ENCODE measurements at places on chromosomes 5 and 9.

- no peak for DNase-seq
Measured at GRCh38 chr5:93532370-93532769, 48.6 kb downstream of the NR2F1-AS1 start.

- no peak for DNase-seq
Measured at GRCh38 chr5:163821142-163821541, 315.7 kb downstream of the MAT2B start.

GRCh38 chr5:33850100-33850594, 41.6 kb downstream of the ADAMTS12 start:
- DNase-seq: peak; percentile 1

GRCh38 chr5:81252904-81253303, 19.8 kb downstream of the CKMT2 start:
- DNase-seq: no peak

DNA sequence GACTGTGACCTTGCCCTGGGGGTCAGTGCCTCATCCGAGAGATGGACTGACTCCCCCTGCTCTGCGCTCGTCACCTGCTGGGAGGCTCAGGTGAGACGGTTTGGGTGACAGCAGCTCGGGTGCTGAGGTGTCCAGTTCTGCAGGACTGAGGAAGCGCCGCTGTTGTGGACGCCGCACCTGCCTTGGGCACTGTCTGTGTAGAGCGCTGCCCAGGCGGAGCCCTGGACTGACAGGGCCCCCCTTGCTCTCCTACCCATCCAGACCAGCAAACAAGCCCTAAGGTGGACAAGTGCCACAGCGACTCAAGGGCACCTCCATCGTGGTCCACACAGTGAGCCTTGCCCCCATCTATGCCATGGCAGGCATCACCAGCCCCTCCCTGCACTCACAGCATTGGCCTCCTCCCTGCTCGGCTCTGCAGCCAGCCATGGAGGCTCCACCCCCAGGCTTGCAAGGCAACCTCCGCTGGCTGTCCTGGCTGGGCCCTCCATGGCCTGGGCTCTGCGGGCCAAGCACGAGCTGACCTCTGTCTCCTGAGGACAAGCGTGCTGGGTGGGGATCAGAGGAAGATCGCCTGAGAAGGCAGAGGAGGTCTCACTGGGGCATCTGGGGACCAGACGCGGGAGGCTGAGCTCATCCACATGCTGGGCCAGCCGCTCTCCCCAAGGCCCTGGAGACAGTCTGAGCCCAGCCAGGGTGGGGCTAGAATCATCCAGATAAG, 87.1 kb upstream of the COL5A1 start:
- no peak for DNase-seq

DNA sequence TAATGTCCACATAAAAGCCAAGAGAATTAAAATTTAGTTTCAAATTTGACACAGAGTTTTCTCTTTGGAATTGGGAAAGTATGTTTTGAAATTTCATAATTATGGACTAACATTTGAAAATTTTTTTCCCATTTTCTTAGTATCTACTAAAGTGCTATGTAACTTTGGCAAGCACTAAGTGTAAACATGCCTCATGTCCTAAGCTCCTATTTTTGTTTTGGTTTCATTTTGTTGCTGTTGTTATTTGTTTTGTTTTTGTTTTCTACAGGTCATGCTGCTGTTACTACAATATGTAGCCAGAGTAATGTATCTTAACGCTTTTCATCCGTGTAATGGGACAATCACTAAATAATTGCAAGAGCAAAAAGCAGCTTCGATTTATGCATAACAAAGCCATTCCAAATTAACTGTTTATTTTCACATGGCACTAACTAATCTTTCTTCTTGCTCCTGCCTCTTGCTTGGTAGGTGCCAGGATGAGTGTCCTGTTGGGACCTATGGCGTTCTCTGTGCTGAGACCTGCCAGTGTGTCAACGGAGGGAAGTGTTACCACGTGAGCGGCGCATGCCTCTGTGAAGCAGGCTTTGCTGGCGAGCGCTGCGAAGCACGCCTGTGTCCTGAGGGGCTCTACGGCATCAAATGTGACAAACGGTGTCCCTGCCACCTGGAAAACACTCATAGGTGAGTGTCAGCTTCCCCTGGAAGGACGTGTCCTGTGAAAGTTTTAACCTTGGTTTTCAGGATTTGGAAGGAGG, 107.3 kb upstream of the PRRC1 start:
- DNase-seq: no peak

GRCh38 chr5:157350939-157351801, 85.2 kb downstream of the CYFIP2 start:
- no peak for DNase-seq

DNA sequence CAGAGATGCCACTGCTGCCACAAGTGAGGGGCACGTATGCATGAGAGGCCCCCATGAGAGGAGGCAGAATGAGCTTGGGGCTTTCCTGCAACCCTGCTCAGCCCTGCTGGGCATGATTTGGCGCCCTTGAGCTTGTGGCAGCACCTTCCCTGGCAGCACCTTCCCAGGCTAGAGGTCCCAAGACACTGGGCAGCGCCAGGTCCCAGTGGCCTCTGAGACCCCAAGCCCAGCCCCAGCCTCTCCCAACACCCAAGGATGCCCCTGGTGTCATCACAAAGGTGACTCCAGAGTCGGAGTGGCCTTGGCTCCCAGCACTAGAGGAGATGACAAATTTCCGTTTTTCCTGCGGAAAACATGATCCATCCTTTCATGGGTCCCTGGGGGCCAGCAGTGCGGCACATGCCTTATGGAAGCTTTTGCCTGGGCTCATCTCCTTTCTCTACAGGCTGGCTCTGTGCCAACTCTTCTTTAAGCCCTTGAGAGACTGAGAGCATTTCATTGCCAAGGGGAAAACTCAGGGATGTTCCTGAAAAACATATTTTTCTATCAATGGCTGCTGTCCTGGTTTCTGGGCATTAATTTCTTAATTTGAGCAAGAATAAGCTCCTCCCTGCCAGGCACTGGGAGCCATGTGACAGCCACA, 77.1 kb upstream of the ADAMTS2 start:
- no peak for DNase-seq

- no peak for DNase-seq
Measured at GRCh38 chr5:88870285-88870684, 12.7 kb downstream of the MEF2C start.

GRCh38 chr9:87564791-87565241, 67.1 kb downstream of the DAPK1 start:
- DNase-seq: no peak

GRCh38 chr5:126000507-126000906, 422.7 kb upstream of the GRAMD2B start:
- no peak for DNase-seq

DNA sequence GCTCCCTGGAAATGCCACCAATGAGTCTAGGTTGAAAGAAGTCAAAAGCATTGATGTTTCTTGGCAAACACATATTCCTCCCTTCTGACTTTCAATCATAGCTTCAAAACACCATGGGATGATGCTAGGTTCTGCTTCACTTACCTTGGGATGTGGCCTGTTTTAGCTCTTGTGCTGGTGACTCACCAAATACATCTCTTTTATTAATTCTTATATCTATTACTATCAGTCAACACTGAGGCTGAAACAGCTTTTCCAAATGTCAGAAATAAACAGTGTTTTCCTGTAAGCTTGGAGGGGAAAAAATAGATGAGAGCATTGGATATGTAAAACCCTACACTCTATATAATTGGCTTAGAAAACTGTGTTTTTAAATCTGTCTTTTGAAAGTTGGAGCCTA, 245.4 kb upstream of the NREP start:
- no peak for DNase-seq

DNA sequence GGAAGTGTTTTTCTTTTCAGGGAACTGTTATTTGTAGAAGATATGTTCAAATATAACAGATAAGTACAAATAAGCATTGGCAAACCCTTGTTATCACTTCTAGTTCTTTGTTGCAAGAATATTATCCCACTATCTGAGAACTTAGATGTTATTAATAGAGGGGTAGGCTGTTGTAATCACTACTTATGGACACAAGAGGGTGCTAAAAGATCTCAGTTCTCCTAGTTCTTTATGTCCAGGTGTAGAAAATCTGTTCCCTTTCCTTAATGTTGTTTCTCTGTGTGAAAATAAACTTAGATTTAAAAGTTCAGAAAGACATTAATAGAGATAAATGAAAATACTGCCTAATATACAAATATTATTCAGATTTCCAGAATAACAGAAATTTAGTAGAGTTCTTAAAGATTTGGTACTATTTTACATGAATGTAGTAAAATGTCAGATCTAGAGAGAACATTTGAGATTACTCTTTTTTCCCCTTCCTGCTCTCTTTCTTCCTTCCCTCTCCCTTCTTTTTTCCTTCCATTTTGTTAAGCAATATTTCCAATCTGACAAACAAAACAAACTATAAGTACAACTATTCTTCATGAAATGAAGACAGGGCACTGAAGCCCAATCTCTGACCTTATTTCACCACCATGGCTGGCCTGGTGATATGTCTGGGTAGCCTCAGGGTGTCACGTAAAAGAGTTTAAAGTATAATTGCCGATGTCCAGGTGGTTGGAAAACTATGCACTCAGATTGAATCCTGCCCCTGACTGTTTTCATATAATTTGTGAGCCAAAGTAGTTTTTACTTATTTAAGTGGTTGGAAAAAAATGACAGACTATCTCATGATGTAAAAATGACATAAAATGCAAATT, 43.6 kb upstream of the C5orf46 start:
- DNase-seq: no peak

DNA sequence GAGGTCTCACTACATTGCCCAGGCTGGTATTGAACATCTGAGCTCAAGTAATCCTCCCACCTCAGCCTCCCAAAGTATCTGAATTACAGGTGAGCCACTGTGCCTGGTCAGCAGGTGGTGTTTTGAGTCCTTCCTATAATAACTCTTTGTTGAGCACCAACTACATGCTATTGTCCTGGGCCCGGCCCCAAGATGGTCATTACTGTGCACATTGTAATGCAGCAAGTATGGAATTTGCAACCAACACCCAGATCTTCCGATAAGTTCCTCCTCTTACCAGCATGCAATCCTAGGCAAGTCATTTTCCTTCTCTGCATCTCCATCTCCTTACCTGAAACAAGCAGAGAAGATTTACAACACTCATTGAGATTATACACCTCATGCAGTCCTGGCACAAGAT, 510.3 kb upstream of the KLF4 start:
- DNase-seq: no peak

DNA sequence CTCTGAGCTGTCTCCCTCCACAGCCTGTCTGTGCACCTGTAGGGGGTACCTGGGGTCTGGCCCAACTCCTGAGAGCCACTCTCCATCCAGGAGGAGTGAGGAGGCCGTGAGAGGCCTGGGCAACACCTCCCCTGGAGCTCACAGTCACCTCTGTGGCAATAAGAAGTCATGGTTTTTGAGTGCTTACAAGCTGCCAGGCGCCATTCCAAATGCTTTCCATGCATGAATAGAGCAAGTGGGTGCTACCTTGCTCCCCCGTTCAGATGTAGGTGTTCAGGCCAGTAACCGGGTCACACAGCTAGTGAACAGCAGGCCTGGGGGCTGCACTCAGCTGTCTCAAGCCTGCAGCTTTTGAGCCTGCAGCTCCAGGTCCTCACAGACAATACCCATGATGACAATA, 30.6 kb downstream of the CORO2A start:
- no peak for DNase-seq

- DNase-seq: no peak
Measured at GRCh38 chr5:22591461-22591860, 261.7 kb downstream of the CDH12 start.

- DNase-seq: no peak
Measured at GRCh38 chr5:14342306-14342705, 199.2 kb downstream of the TRIO start.

All from activated naive CD8-positive, alpha-beta T cell treated with anti-CD3 and anti-CD28 coated beads, Interleukin-2, amount 50 U/mL, for 16 hours (primary cell).